ENCODE measurements at places on chromosomes 7 and 10. TPM values are rescaled to one million over a fixed set of nuclear protein-coding genes. Genes with fewer than 3 reads are reported as not detected.

DNA sequence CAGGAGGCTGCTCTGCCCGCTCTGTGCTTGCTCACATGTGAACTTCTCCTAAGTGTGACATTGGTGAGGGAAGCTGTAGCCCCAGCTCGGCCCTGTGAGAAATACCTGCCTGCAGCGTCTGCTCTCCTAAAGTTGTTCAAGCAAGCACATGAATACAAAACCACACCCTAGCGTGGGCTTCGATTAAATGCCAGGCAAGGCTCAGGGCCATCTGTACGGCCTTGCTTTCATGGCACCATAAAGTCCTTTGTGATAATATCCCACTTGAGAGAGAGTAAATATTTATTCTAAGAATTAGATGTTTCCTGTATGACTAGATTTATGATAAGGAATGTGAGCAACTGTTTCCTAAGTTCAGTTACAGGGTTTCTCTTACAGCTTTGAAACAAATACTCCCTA lies 262.8 kb upstream of the KLF14 start:
- peaks cover 31% of the 10 kb centered on the region for H3K36me3 ChIP-seq
- H3K27ac ChIP-seq, result peak overlapping the region; percentile 85
- DNase-seq, result peak; percentile 69
- H3K27me3 ChIP-seq, result no peaks in the 10 kb centered on the region
- peak overlapping the region; percentile 20 for H3K4me3 ChIP-seq

- peak overlapping the region; percentile 96 for H3K27ac ChIP-seq
- H3K4me3 ChIP-seq, result peak overlapping the region; percentile 88
- peaks cover 38% of the 10 kb centered on the region for H3K36me3 ChIP-seq
- peak; percentile 68 for DNase-seq
Observed at GRCh38 chr10:101817337-101818118, 716 bp downstream of the OGA start.

DNA sequence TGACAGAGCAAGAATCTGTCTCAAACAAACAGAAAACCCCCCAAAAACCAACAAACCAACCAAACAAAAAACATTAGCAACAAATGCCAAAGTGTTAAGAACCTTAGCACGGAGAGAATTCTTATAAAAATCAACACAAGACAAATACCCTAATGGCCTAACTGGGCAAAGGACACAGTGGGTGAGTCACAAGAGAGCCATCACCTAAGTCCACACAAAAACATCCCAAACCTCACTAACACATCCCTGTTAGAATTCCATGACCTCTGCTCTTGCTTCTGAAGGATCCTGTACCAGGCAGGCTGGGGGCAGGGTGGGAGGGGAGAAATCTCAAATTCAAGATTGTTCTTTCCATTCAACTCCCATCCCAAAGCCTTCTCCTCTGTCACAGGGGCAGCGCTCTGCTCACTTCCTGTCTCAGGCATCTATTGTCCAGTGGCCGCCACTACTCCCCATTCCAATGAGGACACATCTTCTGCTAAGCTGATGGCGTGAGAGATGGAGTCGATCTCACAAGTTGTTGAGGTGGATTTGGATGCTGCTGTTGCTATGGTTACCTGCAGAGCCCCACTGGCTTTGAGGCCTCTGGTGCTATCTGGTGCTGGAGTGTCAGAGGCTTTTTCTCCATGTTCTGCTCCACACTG lies 9.2 kb downstream of the IL15RA start:
- H3K36me3 ChIP-seq, result peaks cover 24% of the 10 kb centered on the region
- DNase-seq, result no peak
- peaks cover 28% of the 10 kb centered on the region for H3K4me1 ChIP-seq
- no peak overlapping the region for H3K27ac ChIP-seq
- no peaks in the 10 kb centered on the region for H3K27me3 ChIP-seq
- no peak overlapping the region for H3K4me3 ChIP-seq

DNA sequence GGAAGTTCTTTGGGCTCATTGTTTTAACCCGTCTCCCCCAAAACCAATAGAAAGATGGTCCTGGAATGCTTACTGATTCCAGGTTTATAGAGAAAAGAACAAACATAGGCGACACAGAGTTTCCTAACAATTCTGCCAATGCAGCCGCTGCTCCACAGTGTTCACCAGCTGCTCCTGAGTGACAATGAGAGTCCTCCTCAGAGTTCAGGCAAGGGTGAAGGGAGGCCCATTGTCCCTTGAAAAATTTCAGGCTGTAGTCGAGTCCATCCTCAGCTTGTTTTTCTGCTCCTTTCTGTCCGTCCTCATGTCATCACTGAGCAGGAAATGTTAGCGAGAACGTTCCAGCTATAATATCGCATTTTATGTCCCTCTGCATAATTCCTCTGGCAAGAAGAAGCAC lies 537.6 kb downstream of the TCERG1L start:
- no peaks in the 10 kb centered on the region for H3K4me1 ChIP-seq
- no peaks in the 10 kb centered on the region for H3K36me3 ChIP-seq
- H3K4me3 ChIP-seq, result no peak overlapping the region
- DNase-seq, result no peak
- no peak overlapping the region for H3K27ac ChIP-seq

DNA sequence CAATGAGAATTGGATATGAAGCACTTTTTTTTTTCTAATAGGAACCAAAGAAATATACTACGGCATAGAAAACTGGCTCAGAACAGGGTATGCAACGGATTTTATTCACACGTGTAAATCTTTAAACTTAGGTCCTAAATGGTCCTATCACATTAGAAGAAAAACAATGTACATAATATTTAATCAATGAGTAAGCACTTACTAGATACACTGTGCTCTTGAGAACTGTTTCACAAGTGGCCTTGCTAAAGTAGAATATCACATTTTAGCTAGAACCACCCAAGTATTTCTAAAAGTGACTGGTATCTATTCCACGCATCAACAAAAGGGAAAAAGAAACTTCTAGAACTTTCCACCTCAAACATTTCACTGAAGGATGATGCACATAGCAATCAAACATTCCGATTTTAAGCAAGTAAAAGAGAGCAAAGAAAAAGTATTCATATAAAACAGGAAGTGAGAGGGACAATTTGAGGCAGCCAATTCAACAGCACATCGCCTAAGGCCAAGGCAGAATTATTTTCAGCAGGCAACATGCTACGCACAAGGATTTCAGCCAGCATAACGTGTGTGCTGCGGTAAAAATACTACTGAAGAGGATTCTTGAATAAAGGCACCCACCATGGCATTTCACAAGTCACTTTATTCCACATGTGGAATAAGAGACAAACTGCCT lies 55.8 kb downstream of the PARD3 start:
- peaks cover 1% of the 10 kb centered on the region for H3K27me3 ChIP-seq
- no peak overlapping the region for H3K27ac ChIP-seq
- peaks cover 10% of the 10 kb centered on the region for H3K4me1 ChIP-seq
- H3K4me3 ChIP-seq, result no peak overlapping the region

VGF gene
- total RNA-seq, result not detected

RSPH10B2 gene
- 0.63 TPM for total RNA-seq

ITGB8 gene
- not detected for total RNA-seq

PTF1A gene
- not detected for total RNA-seq

AGAP9 gene
- 3.4 TPM for total RNA-seq

EBLN1 gene
- total RNA-seq, result not detected

PNLIPRP1 gene
- total RNA-seq, result not detected

SPDYE1 gene
- total RNA-seq, result not detected
